ENCODE measurements at places on chromosomes 12 and 14. TPM values are rescaled to one million over a fixed set of nuclear protein-coding genes. Genes with fewer than 3 reads are reported as not detected.

Gene BCL2L14
- not detected for total RNA-seq

Gene SERPINA3
- total RNA-seq, result 24.5 TPM

Gene NGB
- not detected for total RNA-seq

Gene PROX2
- not detected for total RNA-seq

Gene ITPR2
- 20.9 TPM for total RNA-seq

Gene AMHR2
- total RNA-seq, result 0.43 TPM

Gene TUBA1B
- 377 TPM for total RNA-seq

Gene PIWIL1
- not detected for total RNA-seq

Gene GPR137C
- 1.5 TPM for total RNA-seq

Gene GLIPR1L2
- 2.7 TPM for total RNA-seq

Gene CLEC2B
- total RNA-seq, result 6.7 TPM

Gene CMKLR1
- total RNA-seq, result 21.0 TPM

Gene PCNX1
- total RNA-seq, result 46.2 TPM

Gene RDH5
- total RNA-seq, result 26.3 TPM

Gene B4GALNT1
- 11.1 TPM for total RNA-seq

Gene HOXC11
- total RNA-seq, result not detected

Gene C12orf54
- total RNA-seq, result not detected

Gene SPX
- 10.0 TPM for total RNA-seq

Gene LUM
- 130 TPM for total RNA-seq

Gene KRT77
- total RNA-seq, result not detected

Gene SMOC1
- 0.22 TPM for total RNA-seq

Gene PPM1H
- 4.0 TPM for total RNA-seq

Gene FGF6
- total RNA-seq, result not detected

Gene GRIN2B
- 0.16 TPM for total RNA-seq

Gene ZDHHC22
- total RNA-seq, result not detected

Gene BICDL1
- total RNA-seq, result 0.30 TPM
